Spleen (tissue), 13 donors: ENCODE measurements at places on chromosomes 3 and 15. TPM values are rescaled to one million over a fixed set of nuclear protein-coding genes. Genes with fewer than 3 reads are reported as not detected.

- no peak for DNase-seq
- no peak overlapping the region for H3K4me3 ChIP-seq
- no peak overlapping the region for H3K27ac ChIP-seq
- H3K36me3 ChIP-seq: no peaks in the 10 kb centered on the region
- no peaks in the 10 kb centered on the region for H3K4me1 ChIP-seq
- no peaks in the 10 kb centered on the region for H3K27me3 ChIP-seq
These were observed 48.8 kb upstream of the PRTG start for GRCh38 chr15:55791551-55792400.

The CHAC1 gene
- 1.6 TPM for total RNA-seq

DNA sequence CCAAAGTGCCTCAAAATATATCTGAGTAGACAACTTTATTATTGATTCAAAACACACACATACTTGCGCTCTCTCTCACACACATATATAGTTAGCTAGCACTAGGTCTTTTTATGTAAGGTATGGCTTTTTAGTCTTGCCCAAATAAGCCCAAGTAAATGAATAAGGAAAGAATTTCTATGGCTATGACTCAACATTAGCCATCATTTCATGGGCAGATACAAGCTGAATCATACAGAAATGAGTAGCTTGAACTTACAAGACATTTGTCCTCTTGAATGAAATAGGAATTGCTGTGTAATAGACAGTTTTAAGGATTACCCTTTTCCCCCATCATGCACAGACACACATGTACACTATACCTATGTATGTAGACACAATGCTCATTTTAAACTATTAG, 4.9 kb downstream of the CADPS start:
- no peak for DNase-seq
- H3K27me3 ChIP-seq: peaks cover 18% of the 10 kb centered on the region
- H3K27ac ChIP-seq: no peak overlapping the region
- no peak overlapping the region for H3K4me3 ChIP-seq

DNA sequence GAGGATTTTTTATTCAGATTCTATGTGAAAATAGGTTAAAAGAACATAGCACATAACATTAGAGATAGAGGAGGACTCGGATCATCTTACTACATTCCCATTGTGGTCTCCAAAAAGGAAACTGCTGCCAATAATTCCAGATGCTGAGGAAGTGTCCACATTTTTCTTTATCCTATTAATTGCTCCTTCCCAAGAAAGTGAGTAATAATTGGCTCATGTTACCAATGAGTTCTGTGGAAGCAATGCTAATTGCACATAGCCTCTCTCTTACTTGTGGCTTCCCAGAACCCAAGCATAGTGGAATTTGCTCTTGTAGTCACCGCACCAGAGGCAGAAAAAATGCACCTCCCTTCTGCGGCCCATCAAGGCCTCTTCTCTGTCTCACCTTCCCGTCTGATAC, 208.4 kb downstream of the PLOD2 start:
- no peak for DNase-seq
- no peaks in the 10 kb centered on the region for H3K27me3 ChIP-seq
- no peaks in the 10 kb centered on the region for H3K36me3 ChIP-seq
- H3K27ac ChIP-seq: no peak overlapping the region
- no peak overlapping the region for H3K4me3 ChIP-seq

- no peaks in the 10 kb centered on the region for H3K36me3 ChIP-seq
- DNase-seq: peak; percentile 73
- peaks cover 11% of the 10 kb centered on the region for H3K4me1 ChIP-seq
- peak overlapping the region; percentile 51 for H3K4me3 ChIP-seq
- H3K27me3 ChIP-seq: peaks cover 42% of the 10 kb centered on the region
These were observed 1.4 kb downstream of the CHL1 start for GRCh38 chr3:197828-198491.

GRCh38 chr3:56825567-56826438, 24.1 kb upstream of the ARHGEF3 start:
- peak overlapping the region; percentile 6 for H3K27ac ChIP-seq
- H3K4me1 ChIP-seq: no peaks in the 10 kb centered on the region
- no peak overlapping the region for H3K4me3 ChIP-seq
- no peak for DNase-seq
- no peaks in the 10 kb centered on the region for H3K27me3 ChIP-seq

The OIP5 gene
- 1.8 TPM for total RNA-seq

GRCh38 chr3:124888482-124889441, 1.6 kb upstream of the ITGB5 start:
- no peak for DNase-seq
- no peaks in the 10 kb centered on the region for H3K36me3 ChIP-seq
- H3K27me3 ChIP-seq: peaks cover 7% of the 10 kb centered on the region

The PRR20G gene
- total RNA-seq: not detected

The FRMD5 gene
- 0.73 TPM for total RNA-seq

GRCh38 chr15:83284559-83285283, at the start of gene BNC1:
BNC1 (minus strand) TSS chr15:83284664; CDS start chr15:83284628, 36 bp downstream.
- peaks cover 11% of the 10 kb centered on the region for H3K4me1 ChIP-seq
- no peak for DNase-seq
- no peaks in the 10 kb centered on the region for H3K36me3 ChIP-seq
- H3K4me3 ChIP-seq: peak within 1 kb of the TSS; percentile 34

GRCh38 chr3:147410526-147411237, 1.5 kb downstream of the ZIC1 start:
- H3K27me3 ChIP-seq: peaks cover 100% of the 10 kb centered on the region
- peak; percentile 68 for DNase-seq

- peaks cover 78% of the 10 kb centered on the region for H3K36me3 ChIP-seq
- no peak for DNase-seq
- no peak overlapping the region for H3K27ac ChIP-seq
- H3K4me3 ChIP-seq: no peak overlapping the region
These were observed 42.3 kb downstream of the FSD2 start for GRCh38 chr15:82763361-82764116.

The MYH15 gene
- 0.06 TPM for total RNA-seq

GRCh38 chr15:64438653-64439447, 21.5 kb upstream of the ZNF609 start:
- no peak overlapping the region for H3K27ac ChIP-seq
- no peaks in the 10 kb centered on the region for H3K27me3 ChIP-seq
- no peak for DNase-seq
- H3K4me1 ChIP-seq: peaks cover 2% of the 10 kb centered on the region
- no peak overlapping the region for H3K4me3 ChIP-seq

GRCh38 chr3:26558257-26558656, 64.3 kb upstream of the LRRC3B start:
- no peaks in the 10 kb centered on the region for H3K4me1 ChIP-seq
- no peak overlapping the region for H3K4me3 ChIP-seq
- no peaks in the 10 kb centered on the region for H3K27me3 ChIP-seq
- no peak overlapping the region for H3K27ac ChIP-seq

The STARD5 gene
- 14.8 TPM for total RNA-seq

- no peak overlapping the region for H3K27ac ChIP-seq
- peaks cover 25% of the 10 kb centered on the region for H3K4me1 ChIP-seq
- no peak for DNase-seq
- H3K4me3 ChIP-seq: no peak overlapping the region
- H3K27me3 ChIP-seq: no peaks in the 10 kb centered on the region
These were observed 576.4 kb downstream of the FOXP1 start for GRCh38 chr3:71006810-71007785.

DNA sequence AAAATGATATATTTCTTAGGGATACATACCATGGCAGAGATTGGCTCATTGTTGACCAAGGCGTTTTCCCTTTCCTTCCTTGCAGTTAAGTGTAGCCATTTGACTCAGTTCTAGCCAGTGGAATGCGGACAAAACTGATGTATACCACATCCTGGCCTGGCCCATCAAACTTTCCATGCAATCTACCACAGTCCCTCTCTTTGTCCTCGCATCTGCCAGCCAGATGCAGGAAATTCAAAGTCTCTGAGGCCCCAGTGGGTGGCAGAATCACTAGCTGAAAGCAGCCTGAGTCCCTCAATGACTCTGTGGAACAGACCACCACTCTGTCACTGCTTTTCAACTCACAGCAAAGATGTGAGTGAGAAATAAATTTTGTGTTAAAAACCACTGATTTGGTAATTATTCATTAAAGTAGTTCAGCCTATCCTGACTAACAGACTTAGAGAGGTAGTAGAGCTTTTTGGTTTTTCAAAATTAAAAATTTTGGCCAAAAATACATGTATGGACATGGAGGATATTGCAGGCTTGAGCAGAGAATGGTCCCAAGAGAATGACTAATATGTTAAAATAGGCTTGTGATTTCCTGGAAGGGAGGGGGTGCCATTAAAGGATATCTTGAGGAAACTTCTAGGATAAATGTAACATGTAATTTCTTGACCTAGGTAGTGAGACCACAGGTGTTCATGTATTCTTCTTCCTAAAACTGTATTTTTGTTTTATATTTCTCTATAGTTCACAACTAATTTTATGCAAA, 10.9 kb downstream of the LRRFIP2 start:
- H3K27ac ChIP-seq: no peak overlapping the region
- no peaks in the 10 kb centered on the region for H3K4me1 ChIP-seq
- DNase-seq: no peak
- no peaks in the 10 kb centered on the region for H3K27me3 ChIP-seq
- peaks cover 44% of the 10 kb centered on the region for H3K36me3 ChIP-seq

The STXBP5L gene
- 0.32 TPM for total RNA-seq

DNA sequence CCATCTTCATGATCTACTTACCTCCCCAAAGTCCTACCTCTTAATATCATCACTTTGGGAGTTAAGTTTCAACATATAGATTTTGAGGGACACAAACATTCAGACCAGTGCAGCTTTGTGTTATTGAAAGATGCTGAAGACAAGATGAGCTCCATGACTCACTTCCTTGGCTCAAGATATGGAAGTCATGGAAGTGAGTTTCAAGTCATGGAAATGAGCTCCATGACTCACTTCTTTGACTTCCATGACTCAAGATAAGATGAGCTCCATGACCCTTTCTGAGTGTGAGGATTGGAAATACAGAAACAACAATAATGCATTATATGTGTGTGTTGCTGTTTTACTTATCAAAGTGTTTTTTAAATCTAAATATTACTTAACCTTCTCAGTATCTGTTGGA, 170.2 kb upstream of the TPRG1 start:
- no peak for DNase-seq
- H3K4me3 ChIP-seq: no peak overlapping the region
- no peaks in the 10 kb centered on the region for H3K36me3 ChIP-seq
- H3K27me3 ChIP-seq: no peaks in the 10 kb centered on the region

DNA sequence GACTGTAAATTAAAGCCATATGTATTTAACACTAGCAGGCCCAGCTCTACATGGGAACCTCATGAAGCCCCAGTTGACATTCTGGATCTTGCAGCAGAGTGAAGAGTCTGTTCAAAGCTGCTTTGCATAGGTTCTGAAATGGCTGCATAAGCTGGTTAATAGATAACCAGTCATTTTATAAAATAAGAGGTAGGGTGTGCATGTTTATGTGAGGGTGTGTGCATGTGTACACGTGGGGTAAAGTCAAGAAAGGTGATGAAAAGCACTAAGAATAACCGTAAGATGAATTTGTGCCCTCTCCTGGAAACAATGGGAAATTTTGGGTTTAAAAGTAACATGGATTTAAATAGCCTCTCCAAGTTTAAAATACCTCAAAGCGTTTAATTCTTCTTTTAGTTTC, 33.0 kb downstream of the PAQR9 start:
- H3K4me1 ChIP-seq: no peaks in the 10 kb centered on the region
- H3K27ac ChIP-seq: no peak overlapping the region
- no peaks in the 10 kb centered on the region for H3K27me3 ChIP-seq
- no peak overlapping the region for H3K4me3 ChIP-seq

DNA sequence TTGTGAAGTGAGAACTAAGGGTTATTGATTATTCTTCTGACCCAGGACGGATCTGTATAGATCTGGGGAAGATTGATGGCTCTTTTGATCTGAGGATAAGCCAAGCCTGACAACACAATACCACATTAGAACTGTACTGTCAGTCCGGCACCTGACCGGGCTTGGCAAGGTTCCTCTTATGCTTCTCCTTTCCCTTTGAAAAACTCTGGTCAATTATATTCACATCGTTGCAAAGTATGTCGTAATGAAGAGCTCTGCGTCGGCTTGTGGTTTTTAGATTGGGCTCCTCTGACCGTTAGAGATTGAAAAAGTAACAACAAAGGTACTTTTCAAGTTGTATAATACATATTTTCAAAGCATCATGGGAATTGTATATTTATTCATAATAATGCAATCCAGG, 389.8 kb downstream of the NR2F2 start:
- H3K27me3 ChIP-seq: no peaks in the 10 kb centered on the region
- no peaks in the 10 kb centered on the region for H3K36me3 ChIP-seq
- no peaks in the 10 kb centered on the region for H3K4me1 ChIP-seq
- no peak for DNase-seq
- no peak overlapping the region for H3K27ac ChIP-seq
- no peak overlapping the region for H3K4me3 ChIP-seq

DNA sequence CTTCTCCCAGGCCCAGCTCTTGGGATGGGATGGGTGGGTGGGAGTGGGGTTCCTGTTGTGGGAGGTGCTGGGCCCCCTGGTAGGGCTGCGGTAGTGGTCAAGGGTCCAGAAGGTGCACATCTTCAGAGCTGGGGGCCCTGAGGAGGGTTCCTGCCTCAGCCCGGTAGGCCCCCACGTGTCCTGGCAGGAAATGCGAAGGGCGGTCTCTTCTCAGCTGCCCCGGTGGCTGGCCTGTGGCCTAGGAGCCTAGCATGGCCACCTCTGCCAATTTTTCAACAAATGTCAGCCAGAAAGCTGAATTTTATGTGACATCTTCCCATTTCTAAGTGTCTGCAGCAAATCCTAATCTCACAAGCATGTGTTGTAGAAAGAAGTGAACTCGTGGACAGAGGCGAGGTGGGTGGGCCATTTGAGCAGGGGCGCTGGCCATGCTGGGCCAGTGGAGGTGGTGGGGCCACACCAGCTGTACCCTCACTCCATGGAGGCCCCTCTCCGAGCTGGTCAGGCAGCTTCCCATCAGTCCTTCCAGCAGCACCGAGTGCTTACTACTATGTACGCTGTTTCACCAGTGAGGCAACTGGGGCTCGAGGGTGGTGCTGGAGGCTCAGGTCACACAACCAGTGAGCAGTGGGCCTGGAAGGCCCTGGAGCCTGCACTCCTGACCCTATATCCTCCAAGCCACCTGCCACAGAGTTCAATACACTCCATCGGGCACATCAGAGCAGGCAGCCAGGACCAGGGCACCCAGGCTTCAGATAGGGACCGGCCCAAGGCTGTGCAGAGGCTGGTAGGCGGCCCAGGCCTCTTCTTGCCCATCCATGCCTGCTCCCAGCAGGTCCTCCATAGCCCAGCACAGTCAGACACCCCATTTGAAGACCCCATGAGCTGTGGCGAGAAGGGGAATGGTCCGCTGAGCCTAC, 23.2 kb downstream of the FBLN2 start:
- no peak for DNase-seq
- H3K27me3 ChIP-seq: no peaks in the 10 kb centered on the region
- H3K4me3 ChIP-seq: no peak overlapping the region
- no peaks in the 10 kb centered on the region for H3K36me3 ChIP-seq
- H3K4me1 ChIP-seq: no peaks in the 10 kb centered on the region

- no peak overlapping the region for H3K27ac ChIP-seq
- no peaks in the 10 kb centered on the region for H3K27me3 ChIP-seq
- no peak for DNase-seq
- peaks cover 14% of the 10 kb centered on the region for H3K36me3 ChIP-seq
- no peaks in the 10 kb centered on the region for H3K4me1 ChIP-seq
These were observed 17.6 kb downstream of the CFAP44 start for GRCh38 chr3:113423699-113424098.

The PIK3R4 gene
- total RNA-seq: 29.3 TPM

- no peaks in the 10 kb centered on the region for H3K27me3 ChIP-seq
- H3K27ac ChIP-seq: no peak overlapping the region
- peaks cover 13% of the 10 kb centered on the region for H3K4me1 ChIP-seq
These were observed 209.6 kb upstream of the PFN2 start for GRCh38 chr3:150180334-150180733.

GRCh38 chr3:194312743-194313281, 38.3 kb downstream of the CPN2 start:
- H3K27me3 ChIP-seq: no peaks in the 10 kb centered on the region
- H3K4me3 ChIP-seq: no peak overlapping the region
- no peaks in the 10 kb centered on the region for H3K36me3 ChIP-seq
- peaks cover 27% of the 10 kb centered on the region for H3K4me1 ChIP-seq
- no peak overlapping the region for H3K27ac ChIP-seq
- DNase-seq: peak; percentile 73
